ENCODE measurements at places on chromosomes 3 and 15. TPM values are rescaled to one million over a fixed set of nuclear protein-coding genes. Genes with fewer than 3 reads are reported as not detected.
A peak's percentile ranks its signal among the peaks of the same experiment; 100 is the strongest.

GRCh38 chr3:49703443-49703927, 14.1 kb downstream of the RNF123 start:
- DNase-seq: peak; percentile 27

RGMA gene
- polyA plus RNA-seq: 0.36 TPM

DNA sequence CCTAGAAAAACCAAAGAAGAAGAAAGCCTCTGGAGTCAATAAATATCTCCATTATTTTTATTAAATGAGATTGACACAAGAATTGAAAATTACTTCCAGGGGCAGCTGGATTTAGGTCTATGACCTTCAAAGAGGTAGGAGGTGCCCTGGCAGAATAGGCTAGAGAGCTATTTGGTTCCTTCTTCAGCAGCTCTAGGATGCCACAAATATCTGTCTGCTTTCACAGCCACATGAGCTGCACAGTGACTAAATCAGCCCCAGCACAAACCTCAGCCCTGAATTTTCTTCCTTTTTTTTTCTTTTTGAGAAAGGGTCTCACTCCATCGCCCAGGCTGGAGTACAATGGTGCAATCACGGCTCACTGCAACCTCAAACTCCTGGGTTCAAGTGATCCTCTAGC, 223.5 kb downstream of the ABHD5 start:
- no peak for DNase-seq

- no peak for DNase-seq
Observed at GRCh38 chr3:48708481-48708889, 8.5 kb downstream of the IP6K2 start.

GRCh38 chr3:70386846-70387245, 74.4 kb upstream of the MDFIC2 start:
- no peak for DNase-seq

DNA sequence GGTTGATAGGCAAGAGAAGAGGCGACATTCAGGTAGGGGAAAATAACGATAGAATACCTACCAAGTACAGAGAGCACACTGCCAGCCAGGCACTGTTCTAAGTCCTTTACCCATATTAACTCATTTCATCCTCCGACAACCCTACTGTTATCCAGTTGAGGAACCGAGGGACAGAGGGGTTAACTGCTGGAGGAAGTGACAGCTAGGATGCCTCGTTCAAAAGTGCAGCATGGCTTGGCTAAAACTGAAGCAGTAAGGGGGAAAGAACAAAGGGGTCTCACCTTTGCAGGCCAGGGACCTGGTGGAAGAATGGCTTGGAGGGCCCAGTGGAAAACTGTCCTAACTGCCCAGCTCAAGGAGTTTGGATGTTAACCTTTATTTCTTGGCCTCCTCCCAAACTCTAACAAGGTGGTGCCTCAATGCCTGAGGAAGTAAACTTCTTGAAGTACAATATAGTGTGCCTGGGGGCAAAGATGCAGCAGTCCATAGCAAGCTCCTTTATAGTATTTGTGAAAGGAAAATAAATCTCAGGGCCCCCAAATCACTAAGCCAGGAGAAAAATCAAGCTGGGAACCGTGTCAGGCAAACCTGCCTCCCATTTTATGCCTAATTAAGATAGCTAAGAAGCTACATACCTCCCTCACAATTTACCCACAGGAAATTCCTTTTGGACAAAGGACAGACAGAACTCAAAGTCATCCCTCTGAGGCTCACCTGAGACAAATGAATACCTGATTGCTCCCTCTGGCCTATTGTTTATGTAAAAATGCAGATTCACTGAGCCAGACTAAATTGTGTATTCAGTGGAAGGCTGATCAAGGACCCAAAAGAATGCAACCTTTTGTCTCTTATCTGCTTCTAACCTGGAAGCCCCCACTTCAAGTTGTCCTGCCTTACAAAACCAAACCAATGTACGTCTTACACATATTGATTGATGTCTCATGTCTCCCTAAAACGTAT, 1.6 kb upstream of the ITGB5 start:
- no peak for DNase-seq

DNA sequence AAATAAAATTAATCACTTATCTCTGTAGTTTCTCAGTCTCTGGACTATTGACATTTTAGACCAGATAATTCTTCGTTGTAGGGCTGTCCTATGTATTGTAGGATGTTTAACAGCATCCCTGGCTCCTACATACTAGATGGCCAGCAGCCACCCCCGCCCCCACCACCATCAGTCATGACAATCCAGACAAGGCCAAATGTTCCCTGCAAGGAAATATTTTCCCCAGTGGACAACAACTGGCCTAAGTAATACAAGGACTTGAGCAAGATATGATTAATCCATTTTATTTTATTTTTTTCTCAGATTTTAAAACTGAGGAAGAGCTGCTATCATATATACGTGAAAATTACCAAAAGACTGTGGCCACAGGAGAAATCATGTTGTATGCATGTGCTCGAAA, 23.8 kb downstream of the TICRR start:
- no peak for DNase-seq

- no peak for DNase-seq
Observed at GRCh38 chr3:79286882-79287281, 480.9 kb downstream of the ROBO1 start.

GRCh38 chr15:101060576-101061551, 141.7 kb downstream of the LRRK1 start:
- no peak for DNase-seq

DNA sequence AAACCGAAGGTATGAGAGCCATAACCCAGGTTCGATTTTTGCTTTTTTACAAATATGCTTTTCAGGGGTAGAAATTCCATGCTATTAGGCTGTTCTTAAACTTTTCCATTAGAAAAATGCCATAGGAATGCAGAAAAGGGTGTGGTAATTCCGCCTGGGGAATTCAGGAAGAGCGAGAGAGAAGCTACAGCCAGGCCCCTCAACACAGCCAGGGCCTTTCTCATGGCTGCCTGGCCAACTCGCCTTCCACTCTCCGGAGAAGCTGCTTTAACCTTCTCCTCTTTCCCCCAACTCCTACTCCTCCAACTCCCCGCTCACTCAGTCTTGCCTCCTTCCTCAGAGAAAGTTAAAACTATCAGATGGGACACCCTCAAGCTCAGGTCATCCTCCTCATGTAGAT, 9.1 kb upstream of the TICRR start:
- DNase-seq: no peak

GRCh38 chr15:71716990-71717389, 93.4 kb upstream of the NR2E3 start:
- DNase-seq: no peak
